ENCODE measurements at places on chromosomes 11 and 22.

DNA sequence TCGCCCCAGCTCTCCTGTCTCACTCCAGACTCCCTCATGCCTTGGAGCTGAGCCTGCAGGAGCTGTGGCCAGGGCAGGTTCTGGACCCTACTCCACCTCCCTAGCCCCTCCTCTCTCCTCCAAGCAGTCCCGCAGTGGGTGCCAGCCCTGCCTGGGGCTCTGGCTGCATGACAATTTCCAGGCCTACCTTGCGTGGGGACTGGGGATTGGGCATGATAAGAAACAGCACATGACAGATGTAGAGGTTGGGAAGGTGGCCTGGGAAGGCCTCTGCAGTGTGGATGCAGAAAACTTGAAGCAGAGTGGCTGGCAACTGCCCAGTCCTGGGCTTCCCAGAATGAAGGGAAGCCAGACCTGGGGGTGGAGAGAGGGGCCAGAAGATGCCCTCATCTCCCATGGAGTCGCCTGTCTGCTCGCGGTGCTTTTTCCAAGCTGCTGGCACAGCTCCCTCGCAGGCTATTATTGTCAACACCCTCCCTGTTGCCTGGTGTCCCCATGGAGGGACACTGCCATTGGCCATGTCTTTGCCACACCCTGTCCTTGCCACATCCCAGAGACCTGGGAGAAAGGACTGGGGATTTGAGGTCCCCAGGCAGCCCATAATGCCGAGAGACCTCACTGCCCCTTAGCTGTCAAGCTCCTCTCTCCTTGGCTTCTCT is 48.9 kb upstream of the CDON start:
- no peak for DNase-seq

DNA sequence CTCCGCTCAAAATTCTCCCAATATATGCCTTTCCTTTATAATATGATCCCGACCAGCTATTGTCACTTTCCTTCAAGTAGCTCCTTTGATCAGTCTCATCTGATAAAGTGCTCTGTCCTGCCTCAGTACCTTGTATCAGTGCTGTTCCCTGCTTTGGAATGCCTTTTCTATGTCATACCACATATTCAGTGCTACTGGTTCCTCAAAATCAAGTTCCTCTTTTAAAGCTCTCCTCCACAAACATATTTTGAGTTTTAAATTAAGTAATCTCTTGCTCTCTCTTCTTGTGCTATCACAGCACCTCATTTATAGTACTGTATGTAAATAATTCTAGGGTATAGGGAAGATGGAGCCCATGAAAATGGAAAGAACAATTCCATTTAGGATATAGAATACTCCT is 137.1 kb upstream of the CTSC start:
- DNase-seq = no peak

DNA sequence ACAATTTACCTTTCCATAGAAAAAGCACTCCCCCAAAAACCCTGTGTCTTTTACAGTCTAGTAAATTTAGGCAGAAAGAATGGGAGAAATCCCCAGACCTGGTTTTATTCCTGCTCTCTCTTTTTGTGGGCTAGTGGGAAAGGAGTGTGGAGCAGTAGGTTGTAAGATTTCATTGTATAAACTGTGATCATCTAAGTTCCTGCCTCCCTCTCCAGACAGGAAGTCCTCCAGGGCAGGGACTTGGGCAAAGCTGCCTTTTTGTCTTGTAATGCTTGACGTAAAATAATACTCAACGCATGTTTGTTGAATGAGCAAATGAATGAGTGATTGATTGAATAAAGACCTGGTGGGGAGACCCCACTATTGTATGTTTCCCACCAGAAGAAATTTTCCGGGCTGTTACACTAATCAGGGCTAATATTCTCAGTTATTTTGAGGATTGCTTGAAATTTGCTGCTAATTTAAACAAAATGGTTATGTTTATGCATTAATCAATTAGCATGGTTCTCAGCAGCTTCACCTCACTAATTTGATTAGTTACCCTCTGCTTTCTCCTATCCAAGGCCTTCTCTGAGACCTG is 36.3 kb downstream of the CSNK2A3 start:
- DNase-seq = no peak

DNA sequence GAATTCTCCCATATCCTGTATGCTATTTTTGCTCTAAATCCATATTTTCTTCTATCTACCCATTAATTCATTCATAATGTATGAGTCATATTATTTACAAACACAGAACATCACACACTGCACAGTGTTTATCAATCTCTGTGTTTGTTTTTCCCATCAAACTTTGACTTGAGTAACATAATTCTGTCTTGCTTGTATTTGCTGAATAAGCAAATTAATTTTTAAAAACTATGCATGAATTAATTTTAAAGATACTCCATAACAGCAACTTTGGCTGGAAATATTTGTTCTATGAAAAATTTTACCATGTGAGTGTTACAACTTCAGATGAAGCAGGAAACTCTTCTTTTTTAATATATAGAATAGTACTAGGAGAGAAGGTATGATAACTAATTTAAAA is 275.6 kb downstream of the GRM5 start:
- DNase-seq = no peak

DNA sequence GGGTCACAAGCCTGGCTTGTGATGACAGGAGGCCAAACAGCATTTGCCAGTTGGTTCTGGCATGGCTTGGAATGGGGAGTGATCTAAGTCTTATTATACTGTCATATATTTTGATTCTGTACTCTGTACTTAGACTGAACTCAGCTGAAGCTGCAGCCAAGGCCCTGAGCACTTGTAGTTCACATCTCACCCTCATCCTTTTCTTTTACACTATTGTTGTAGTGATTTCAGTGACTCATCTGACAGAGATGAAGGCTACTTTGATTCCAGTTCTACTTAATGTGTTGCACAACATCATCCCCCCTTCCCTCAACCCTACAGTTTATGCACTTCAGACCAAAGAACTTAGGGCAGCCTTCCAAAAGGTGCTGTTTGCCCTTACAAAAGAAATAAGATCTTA is 843 bp downstream of the OR56B1 start:
- DNase-seq = no peak

GRCh38 chr11:134050541-134051383 is 18.1 kb upstream of the JAM3 start:
- DNase-seq = peak; percentile 77

- DNase-seq = no peak
These were observed 152.6 kb upstream of the LUZP2 start for GRCh38 chr11:24344222-24344621.

GRCh38 chr22:22397292-22397870 is 111.2 kb downstream of the ZNF280B start:
- DNase-seq = no peak

GRCh38 chr11:92885600-92885999 is 83.9 kb upstream of the MTNR1B start:
- no peak for DNase-seq
